ENCODE measurements at places on chromosomes 12 and 14. TPM values are rescaled to one million over a fixed set of nuclear protein-coding genes. Genes with fewer than 3 reads are reported as not detected.

SOAT2 gene
- polyA plus RNA-seq: 0.34 TPM

SLCO1B1 gene
- not detected for polyA plus RNA-seq

TNFAIP2 gene
- polyA plus RNA-seq: 16.7 TPM

PTPRQ gene
- polyA plus RNA-seq: 13.3 TPM

RTN1 gene
- 0.36 TPM for polyA plus RNA-seq

SERPINA10 gene
- not detected for polyA plus RNA-seq

EGLN3 gene
- 0.47 TPM for polyA plus RNA-seq

RHNO1 gene
- 55.7 TPM for polyA plus RNA-seq

DENND5B gene
- polyA plus RNA-seq: 7.9 TPM

CCDC196 gene
- polyA plus RNA-seq: not detected

WNT1 gene
- polyA plus RNA-seq: not detected

PCK2 gene
- 141 TPM for polyA plus RNA-seq

GLS2 gene
- polyA plus RNA-seq: 0.13 TPM

REP15 gene
- 1.0 TPM for polyA plus RNA-seq

SLC6A13 gene
- not detected for polyA plus RNA-seq

CLEC4A gene
- polyA plus RNA-seq: 0.26 TPM

RNFT2 gene
- polyA plus RNA-seq: 1.2 TPM

RHEBL1 gene
- 1.3 TPM for polyA plus RNA-seq

TSHR gene
- polyA plus RNA-seq: not detected

OTX2 gene
- not detected for polyA plus RNA-seq

DAD1 gene
- polyA plus RNA-seq: 383 TPM

NELL2 gene
- polyA plus RNA-seq: 0.16 TPM

EFS gene
- 2.7 TPM for polyA plus RNA-seq

ZDHHC22 gene
- polyA plus RNA-seq: not detected

GLIPR1L1 gene
- not detected for polyA plus RNA-seq

Measured in BJ (cell line).